ENCODE measurements at places on chromosomes 3 and 15.

DNA sequence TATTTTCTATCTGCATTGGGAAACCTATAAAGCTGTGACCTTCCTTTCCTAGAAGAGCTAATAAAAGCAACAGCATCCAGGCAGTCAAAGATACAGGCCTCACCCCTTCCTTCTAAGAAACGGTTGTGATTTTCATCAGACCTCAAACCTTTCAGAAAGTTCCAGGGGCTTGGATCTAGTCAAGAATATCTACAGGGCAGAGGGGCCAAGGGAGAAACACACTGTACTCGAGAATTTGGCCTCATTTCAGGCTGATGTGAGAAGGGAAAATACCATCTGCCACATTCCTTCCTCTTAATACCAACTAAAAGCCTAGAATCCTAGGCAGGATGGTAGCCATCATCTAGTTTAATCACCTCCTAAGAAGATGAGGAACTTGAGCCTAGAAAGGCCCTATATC, 24.5 kb upstream of the BCL6 start:
- H3K4me3 ChIP-seq = no peak overlapping the region
- H3K27me3 ChIP-seq = no peaks in the 10 kb centered on the region
- no peaks in the 10 kb centered on the region for H3K36me3 ChIP-seq
- H3K27ac ChIP-seq = no peak overlapping the region
- DNase-seq = no peak

GRCh38 chr3:107142786-107143575, 234.3 kb upstream of the CCDC54 start:
- no peak overlapping the region for H3K27ac ChIP-seq
- no peak overlapping the region for H3K4me3 ChIP-seq
- no peak for DNase-seq
- no peaks in the 10 kb centered on the region for H3K27me3 ChIP-seq

- DNase-seq = no peak
- no peaks in the 10 kb centered on the region for H3K27me3 ChIP-seq
- no peaks in the 10 kb centered on the region for H3K36me3 ChIP-seq
- no peak overlapping the region for H3K4me3 ChIP-seq
- H3K4me1 ChIP-seq = no peaks in the 10 kb centered on the region
Observed at GRCh38 chr3:36447061-36447460, 66.8 kb downstream of the STAC start.

DNA sequence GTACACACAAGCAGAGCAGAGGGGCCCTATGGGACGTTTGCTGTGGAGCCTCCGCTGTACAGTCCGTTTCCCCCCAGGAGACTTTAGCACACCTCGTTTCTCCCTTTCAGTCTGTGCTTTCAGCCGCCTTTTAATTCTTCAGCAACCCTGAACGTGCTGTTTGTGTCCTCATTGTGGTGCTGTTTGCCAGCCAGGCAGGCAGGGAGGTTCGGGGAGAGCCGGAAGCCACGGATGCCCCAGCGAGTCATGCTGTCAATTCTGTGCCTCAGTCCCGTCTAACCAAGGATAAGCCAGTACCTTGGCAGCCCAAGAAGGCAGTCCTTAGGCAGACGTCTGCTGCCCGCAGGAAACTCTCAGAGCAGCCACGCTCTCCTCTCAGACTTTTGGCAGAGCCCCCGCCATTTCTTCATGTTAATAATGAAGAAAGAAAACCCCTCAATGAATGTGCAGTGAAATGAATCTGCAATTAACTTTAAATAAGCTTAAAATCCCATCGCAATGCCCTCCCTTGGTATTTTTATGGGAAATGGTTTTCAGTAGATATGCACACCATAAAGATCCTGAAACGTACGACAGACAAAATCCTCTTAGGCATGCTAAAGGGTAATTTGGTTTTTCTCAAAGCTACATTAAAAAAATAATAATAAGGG, 158.6 kb downstream of the UACA start:
- H3K4me3 ChIP-seq = no peak overlapping the region

- DNase-seq = no peak
- no peak overlapping the region for H3K4me3 ChIP-seq
- H3K27ac ChIP-seq = peak overlapping the region; percentile 67
- H3K27me3 ChIP-seq = no peaks in the 10 kb centered on the region
- H3K4me1 ChIP-seq = peaks cover 42% of the 10 kb centered on the region
Observed at GRCh38 chr15:77527164-77527778, 105.4 kb downstream of the LINGO1 start.

- H3K36me3 ChIP-seq = no peaks in the 10 kb centered on the region
- DNase-seq = no peak
- no peaks in the 10 kb centered on the region for H3K27me3 ChIP-seq
- no peaks in the 10 kb centered on the region for H3K4me1 ChIP-seq
- H3K4me3 ChIP-seq = no peak overlapping the region
Observed at GRCh38 chr3:69819282-69819681, 80.0 kb downstream of the MITF start.

- no peaks in the 10 kb centered on the region for H3K27me3 ChIP-seq
- H3K27ac ChIP-seq = no peak overlapping the region
- no peak for DNase-seq
- H3K4me3 ChIP-seq = no peak overlapping the region
Observed at GRCh38 chr15:36130641-36131310, 448.6 kb upstream of the CDIN1 start.

GRCh38 chr15:99680276-99680675, 53.0 kb downstream of the LYSMD4 start:
- no peak overlapping the region for H3K4me3 ChIP-seq
- H3K27me3 ChIP-seq = no peaks in the 10 kb centered on the region
- no peak for DNase-seq
- H3K4me1 ChIP-seq = no peaks in the 10 kb centered on the region
- H3K36me3 ChIP-seq = peaks cover 8% of the 10 kb centered on the region

DNA sequence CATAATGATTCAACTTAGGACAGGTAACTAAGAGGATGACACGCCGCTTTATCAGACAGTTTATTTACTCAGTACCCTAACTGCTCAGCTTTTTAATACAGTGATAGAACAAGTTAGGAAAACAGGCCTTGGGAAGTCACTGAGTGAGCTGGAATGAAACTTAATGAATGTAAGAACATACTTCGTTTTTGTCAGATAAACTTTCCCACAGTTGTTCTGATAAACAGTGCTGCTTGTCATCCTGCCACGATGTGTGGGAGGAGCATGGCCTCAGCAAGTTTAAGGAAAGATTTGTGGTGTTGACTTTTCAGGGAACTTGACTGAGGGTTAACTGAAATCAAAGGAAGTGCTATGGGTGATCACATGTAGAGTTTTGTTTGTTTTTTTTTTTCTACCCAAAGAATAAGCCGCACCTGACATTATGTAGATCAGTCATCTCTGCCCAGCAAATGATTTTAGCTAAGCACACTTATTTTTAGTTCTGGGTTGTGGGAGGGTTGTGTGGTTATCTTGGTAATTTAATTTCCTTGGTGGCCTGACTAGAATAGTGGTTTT, 5.6 kb upstream of the P2RY14 start:
- H3K27ac ChIP-seq = no peak overlapping the region
- H3K36me3 ChIP-seq = no peaks in the 10 kb centered on the region

DNA sequence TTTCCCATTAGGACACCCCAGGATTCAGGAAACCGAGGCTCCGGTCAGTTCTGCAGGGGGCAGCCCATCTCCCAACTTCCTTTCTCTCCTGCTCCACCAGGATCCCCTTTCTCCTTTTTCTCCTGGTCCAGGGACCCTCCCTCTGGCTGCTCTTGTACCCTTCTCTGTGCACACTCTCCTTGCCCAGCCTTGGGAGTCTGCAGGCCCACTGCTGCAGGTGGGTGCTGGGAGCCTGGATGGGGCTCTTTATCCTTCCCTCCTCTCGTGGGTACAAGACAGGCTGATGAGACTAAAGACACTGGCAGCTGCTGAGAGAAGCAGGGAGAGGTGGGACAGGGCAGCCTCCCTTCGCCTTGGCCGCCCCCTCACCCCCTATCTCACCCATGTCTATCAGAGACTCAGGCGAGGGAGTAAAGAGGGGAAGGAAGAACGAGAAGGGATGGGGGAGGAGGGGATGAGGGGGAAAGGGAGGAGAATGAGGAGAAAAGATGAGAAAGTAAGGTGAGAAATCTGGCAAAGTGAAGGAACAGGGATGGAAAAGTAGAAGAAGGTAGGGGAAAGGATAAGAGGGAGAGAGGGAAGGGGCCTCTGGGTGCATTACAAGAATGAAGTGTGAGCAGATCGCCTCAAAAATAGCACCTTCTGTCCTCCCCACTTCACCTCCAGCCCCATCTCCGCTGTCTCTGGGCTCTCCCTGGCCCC, 45.2 kb downstream of the ITGA11 start:
- no peak for DNase-seq
- H3K36me3 ChIP-seq = no peaks in the 10 kb centered on the region
- H3K27me3 ChIP-seq = peaks cover 2% of the 10 kb centered on the region

- H3K27me3 ChIP-seq = no peaks in the 10 kb centered on the region
- peak overlapping the region; percentile 6 for H3K27ac ChIP-seq
- no peaks in the 10 kb centered on the region for H3K36me3 ChIP-seq
- H3K4me1 ChIP-seq = no peaks in the 10 kb centered on the region
Observed at GRCh38 chr3:73341272-73341935, 279.9 kb downstream of the EBLN2 start.

DNA sequence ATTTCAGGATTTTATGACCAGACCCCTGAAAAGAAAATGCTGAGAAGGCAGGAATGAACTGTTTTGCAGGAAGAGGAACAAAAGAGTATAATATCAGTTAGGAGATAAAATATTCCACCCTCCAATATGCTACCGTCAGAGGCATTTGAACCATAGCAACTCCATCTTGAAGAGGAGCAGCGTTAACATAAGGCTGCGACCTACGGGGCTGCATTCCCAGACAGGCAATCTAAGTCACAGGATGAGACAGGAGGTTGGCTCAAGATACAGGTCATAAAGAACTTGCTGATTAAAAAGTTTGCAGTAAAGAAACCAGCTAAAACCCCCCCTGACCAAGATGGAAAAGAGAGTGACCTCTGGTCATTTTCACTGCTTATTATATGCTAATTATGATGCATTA, 22.9 kb downstream of the CCDC39 start:
- no peak for DNase-seq
- H3K36me3 ChIP-seq = no peaks in the 10 kb centered on the region
- no peak overlapping the region for H3K27ac ChIP-seq
- no peak overlapping the region for H3K4me3 ChIP-seq
- no peaks in the 10 kb centered on the region for H3K4me1 ChIP-seq

GRCh38 chr3:106560451-106560966, 691.7 kb upstream of the CBLB start:
- H3K27me3 ChIP-seq = no peaks in the 10 kb centered on the region
- H3K27ac ChIP-seq = no peak overlapping the region
- DNase-seq = no peak
- no peaks in the 10 kb centered on the region for H3K4me1 ChIP-seq

DNA sequence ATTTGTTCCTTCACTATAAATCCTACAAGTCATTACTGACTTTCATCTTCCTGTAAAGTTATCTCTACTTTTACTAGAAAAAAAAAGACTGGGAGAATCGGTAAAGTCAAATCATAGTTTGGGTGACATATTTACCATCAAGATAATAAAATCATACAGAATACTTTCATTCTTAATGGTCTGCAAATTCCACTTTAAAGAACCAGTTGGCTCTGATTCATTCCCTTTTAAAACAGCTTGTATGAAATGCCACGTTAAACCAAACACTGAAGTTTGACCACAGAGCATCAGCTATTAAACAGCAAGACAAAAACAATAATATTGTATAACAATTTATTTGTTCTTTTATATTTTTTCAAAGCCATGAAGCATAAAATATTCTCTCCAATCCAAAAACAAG, 100.7 kb downstream of the FBN1 start:
- H3K36me3 ChIP-seq = no peaks in the 10 kb centered on the region
- no peaks in the 10 kb centered on the region for H3K27me3 ChIP-seq
- no peaks in the 10 kb centered on the region for H3K4me1 ChIP-seq
- no peak for DNase-seq

- DNase-seq = no peak
- H3K4me3 ChIP-seq = peak within 1 kb of the TSS; percentile 92
- peaks cover 6% of the 10 kb centered on the region for H3K4me1 ChIP-seq
Observed at GRCh38 chr3:185825006-185825638, at the start of gene IGF2BP2. Gene IGF2BP2, minus strand, starts transcription at chr3:185825042. Its CDS starts 82 bp downstream, at chr3:185824960.

DNA sequence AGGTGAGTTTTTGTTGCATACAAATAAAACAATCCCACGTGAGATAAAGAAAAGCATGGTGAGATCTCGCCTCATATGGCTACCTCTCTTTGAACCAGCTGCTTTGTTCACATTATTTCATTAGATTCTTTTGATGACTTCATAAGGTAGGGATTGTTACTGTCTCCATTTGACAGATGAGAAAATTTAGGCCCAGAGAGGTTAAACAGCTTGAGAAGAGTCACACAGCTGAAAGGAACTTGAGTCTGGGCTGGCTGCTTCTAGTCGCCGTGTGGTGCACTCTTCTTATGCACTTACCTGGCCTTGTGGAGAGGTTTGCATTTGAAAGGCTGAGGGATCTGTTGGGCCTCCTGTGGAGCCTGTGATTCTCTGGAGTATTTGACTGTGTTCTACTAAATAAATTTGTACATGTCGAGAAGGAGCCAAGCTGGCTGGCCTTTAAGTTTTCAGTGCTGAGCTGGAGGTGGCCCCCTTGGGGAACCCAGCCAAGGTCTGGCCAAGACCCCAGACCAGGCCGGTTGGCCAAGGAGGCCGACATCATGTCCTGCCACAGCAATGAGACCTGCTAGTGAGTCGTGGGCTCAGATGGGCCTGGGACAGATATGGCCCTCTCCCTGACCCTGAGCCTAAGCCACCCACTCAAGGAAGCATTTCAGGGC, 125.1 kb downstream of the SMAD6 start:
- no peaks in the 10 kb centered on the region for H3K36me3 ChIP-seq
- no peak overlapping the region for H3K27ac ChIP-seq
- no peak overlapping the region for H3K4me3 ChIP-seq
- DNase-seq = no peak

DNA sequence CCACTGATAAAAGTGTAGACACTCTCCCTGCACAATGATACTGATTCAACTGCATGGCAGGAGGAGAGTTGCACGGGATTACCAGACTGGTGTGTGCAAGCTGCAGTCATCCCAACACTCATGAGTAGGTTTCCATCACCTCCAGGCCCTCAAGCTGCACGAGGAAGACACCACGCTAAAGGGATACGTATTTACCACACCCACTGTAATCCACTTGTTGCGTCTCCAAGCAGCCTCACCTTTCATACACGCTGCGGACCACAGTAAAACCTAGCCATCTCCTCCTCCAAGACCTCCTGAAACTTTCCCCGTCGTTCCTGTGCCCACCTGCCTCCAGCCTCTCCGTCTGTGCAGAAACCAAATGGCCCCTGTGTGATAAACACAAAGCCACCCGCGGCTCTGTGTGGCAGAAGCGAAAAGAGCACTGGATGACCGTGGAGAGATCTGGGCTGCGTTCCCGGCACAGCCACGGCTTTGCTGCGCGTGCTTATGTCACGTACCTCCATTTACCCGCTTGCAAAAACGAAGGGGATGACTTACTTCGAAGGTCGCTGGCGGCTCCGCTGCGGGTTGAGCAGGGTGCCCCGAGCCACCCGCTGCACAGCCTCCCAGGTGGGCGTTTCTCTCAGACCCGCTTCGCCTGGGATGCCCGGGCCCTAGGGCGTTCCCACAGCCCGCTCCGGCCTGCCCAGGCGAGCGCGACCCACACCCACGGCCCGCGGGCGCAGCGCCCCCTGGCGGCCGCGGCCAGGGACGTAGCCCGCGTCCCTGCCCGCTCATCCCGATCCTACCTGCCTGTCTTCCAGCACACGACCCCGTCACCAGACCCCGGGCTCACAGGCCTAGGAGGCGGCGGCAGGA, 643 bp downstream of the ABCC5 start:
- H3K4me3 ChIP-seq = peak overlapping the region; percentile 88
- peaks cover 14% of the 10 kb centered on the region for H3K4me1 ChIP-seq
- peak overlapping the region; percentile 92 for H3K27ac ChIP-seq
- peaks cover 10% of the 10 kb centered on the region for H3K36me3 ChIP-seq

GRCh38 chr3:175312791-175313190, 453.7 kb downstream of the NAALADL2 start:
- no peak for DNase-seq
- H3K27me3 ChIP-seq = no peaks in the 10 kb centered on the region
- H3K36me3 ChIP-seq = no peaks in the 10 kb centered on the region
- H3K27ac ChIP-seq = no peak overlapping the region
